ENCODE measurements at places on chromosomes 4 and X. TPM values are rescaled to one million over a fixed set of nuclear protein-coding genes. Genes with fewer than 3 reads are reported as not detected.

DNA sequence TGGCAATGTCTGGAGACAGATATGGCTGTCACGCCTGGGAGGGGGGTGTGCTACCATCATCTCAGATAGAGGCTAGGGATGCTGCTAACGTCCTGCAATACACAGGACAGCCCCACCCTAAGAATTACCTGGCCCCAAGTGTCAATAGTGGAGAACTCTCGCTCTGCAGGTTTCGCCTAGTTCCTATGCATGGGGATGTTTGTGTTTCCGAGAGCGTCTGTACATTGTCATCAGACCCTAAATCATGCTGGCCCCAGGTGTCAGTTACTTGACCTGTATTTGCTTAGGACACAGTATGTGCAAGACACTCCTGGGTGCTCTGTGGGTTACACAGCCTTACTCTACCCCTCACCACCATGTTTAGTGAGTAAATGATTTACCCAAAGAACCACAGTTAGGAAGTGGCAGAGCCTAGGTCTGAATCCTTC, 90.8 kb downstream of the AFF1 start:
- no peak for DNase-seq

SPATA18 gene
- total RNA-seq, result not detected

DNA sequence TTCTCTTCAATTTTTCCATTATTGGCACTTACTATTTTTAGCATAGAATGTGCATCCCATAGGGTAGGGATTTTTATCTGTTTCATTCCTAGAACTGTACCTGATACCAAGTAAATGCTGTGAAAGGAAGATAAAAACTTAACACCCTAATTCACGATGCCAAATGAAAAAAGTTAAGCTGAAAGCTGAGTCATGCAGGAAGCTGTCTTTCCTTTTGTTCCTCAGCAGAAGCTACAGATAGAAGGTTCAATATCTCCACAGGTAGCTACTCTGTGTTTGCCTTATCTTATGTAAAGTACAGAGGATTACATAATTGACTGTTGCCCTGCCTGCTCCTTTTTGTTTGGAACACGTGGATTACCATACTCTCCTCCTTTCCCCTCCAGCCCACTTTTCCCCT, 77.0 kb downstream of the LRP2BP start:
- DNase-seq, result no peak

DNA sequence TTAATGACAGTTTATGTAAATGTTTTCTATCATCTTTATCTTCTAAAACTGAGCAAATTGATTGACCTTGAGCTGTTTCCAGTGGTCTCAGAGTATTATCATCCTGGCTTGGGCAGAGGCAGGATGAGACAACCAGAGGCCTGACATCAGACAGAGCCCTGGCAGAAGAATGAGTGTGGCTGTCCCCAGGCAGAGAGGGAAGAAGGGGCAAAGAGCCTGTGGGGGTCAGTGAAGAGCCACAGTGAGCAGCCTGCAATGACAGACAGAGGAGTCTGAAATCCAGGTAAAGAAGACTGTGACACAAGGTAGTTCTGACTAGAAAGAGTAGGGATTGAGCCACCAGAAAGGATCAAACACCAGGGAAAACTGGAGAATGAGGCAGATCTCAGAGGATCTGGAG, 182.4 kb upstream of the ARSJ start:
- DNase-seq, result no peak

- no peak for DNase-seq
Observed at GRCh38 chrX:149259241-149259640, 245.9 kb downstream of the IDS start.

ADAMTS3 gene
- total RNA-seq, result not detected

DNA sequence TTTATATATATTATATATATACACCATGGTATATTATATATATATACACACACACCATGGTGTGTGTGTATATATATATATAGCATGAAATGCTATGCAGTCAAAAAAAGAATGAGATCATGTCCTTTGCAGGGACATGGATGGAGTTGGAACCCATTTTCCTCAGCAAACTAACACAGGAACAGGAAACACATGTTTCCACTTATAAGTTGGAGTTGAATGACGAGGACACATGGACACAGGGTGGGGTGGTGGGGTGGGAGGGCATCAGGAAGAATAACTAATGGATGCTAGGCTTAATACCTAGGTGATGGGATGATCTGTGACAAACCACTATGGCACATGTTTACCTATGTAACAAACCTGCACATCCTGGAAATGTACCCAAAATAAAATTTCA, 293.6 kb upstream of the NDST3 start:
- no peak for DNase-seq

- no peak for DNase-seq
Observed at GRCh38 chr4:4344915-4345527, 41.9 kb upstream of the NSG1 start.

DNA sequence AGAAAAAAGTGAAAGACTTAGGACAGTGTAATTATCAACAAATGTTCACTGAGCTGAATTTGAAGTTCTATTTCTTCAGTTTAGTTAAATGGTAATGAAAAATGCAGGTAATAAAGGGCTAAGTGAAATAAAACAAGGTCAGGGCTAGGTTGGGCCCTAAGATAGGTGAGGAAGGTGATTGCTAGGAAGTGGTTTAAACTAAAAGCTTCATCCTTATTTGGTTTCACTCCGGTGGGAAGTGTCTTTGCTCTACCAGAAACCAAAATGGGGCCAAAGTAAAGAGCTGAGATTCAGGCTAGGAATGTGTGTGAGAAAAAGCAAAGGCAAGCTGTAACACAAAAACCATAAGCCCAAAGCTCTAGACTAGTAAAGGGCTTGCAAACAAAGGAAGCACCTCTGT, 31.0 kb downstream of the TAB3 start:
- DNase-seq, result no peak

FGFBP2 gene
- total RNA-seq, result 13.3 TPM

All from naive thymus-derived CD8-positive, alpha-beta T cell (primary cell).